Right atrium auricular region (tissue), 2 donors: ENCODE measurements at places on chromosomes 4 and X.
A peak's percentile ranks its signal among the peaks of the same experiment; 100 is the strongest.

- H3K27me3 ChIP-seq, result no peaks in the 10 kb centered on the region
- DNase-seq, result no peak
- H3K4me1 ChIP-seq, result no peaks in the 10 kb centered on the region
- no peak overlapping the region for H3K4me3 ChIP-seq
- H3K36me3 ChIP-seq, result no peaks in the 10 kb centered on the region
These were observed 37.2 kb downstream of the IDS start for GRCh38 chrX:149467920-149468319.

- no peaks in the 10 kb centered on the region for H3K27me3 ChIP-seq
- DNase-seq, result no peak
- H3K27ac ChIP-seq, result no peak overlapping the region
- H3K4me3 ChIP-seq, result no peak overlapping the region
- no peaks in the 10 kb centered on the region for H3K36me3 ChIP-seq
These were observed 1697.1 kb downstream of the STIM2 start for GRCh38 chr4:28557755-28558154.

GRCh38 chrX:41862562-41863184, 60.7 kb downstream of the CASK start:
- H3K4me3 ChIP-seq, result no peak overlapping the region
- H3K36me3 ChIP-seq, result no peaks in the 10 kb centered on the region
- no peaks in the 10 kb centered on the region for H3K27me3 ChIP-seq
- H3K4me1 ChIP-seq, result no peaks in the 10 kb centered on the region
- DNase-seq, result no peak

DNA sequence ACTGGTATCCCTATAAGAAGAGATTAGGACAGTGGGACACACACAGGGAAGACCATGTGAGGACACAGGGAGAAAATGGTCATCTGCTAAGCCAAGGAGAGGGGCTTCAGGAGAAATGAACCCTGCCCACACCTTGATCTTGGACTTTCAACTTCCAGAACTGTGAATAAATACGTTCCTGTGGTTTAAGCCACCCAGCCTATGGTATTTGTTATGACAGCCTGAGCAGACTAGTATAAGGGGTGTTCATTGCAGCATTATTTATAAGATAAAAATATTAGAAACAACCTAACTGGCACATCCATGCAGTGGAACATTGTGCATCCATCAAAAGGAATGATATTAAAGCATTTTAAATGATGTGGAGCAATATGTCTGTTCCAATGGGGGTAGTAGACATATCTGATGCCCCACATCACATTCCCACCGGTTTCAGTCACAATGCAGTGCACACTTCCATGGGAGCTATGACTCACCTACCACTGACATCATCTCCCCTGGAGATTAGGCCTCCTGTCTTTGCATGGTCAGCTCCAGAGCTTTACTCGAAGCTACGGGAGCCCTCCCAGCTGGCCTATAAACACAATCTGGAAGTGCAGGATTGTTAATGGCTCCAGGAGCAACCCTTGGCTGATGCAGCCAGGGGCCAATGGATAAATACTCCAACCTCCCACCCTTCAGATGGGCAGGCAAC, 38.9 kb upstream of the MAMLD1 start:
- no peak overlapping the region for H3K4me3 ChIP-seq
- no peak overlapping the region for H3K27ac ChIP-seq
- no peak for DNase-seq
- no peaks in the 10 kb centered on the region for H3K36me3 ChIP-seq
- H3K4me1 ChIP-seq, result no peaks in the 10 kb centered on the region

- H3K36me3 ChIP-seq, result no peaks in the 10 kb centered on the region
- DNase-seq, result no peak
- no peak overlapping the region for H3K27ac ChIP-seq
These were observed 5.5 kb upstream of the ANTXR2 start for GRCh38 chr4:80078346-80079092.

DNA sequence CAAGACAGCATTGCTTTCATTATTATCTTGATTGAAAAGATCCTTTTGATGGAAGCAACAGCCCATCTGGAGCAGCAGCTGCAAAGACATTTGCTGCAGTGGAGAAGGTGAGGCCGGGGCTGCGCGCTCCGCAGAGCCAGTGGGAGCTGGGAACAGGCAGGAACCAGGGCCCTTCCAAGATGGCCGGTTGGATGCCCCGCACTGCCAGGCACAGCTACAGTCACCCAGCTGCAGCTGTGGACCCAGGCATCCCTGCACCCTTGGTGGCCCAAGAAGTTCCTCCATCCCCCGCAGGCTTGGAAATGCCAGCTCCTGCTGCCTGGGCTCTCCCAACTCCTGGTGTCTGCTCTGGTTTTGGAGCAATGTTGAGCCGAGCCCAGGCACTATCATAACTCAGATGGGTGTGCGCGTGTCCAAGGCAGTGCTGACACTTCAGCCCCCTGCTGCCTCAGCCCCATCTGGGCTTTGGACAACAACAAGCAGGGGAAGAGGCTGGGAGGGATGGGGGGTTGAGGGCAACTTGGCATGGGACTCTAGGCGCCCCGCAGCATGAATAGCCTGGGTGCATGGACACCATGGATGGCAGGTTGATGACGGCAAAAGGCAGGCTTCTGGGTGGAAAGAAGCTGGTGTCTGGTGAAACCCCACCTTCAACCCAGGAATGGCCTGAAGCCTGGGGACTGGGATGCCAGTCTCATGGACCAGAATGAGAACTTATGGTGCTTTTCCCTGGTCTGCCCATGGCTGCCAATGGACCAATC, 371.8 kb downstream of the FSTL5 start:
- H3K27ac ChIP-seq, result no peak overlapping the region
- no peaks in the 10 kb centered on the region for H3K4me1 ChIP-seq
- DNase-seq, result peak; percentile 44
- H3K36me3 ChIP-seq, result no peaks in the 10 kb centered on the region
- no peak overlapping the region for H3K4me3 ChIP-seq
